ENCODE measurements at places on chromosomes 7 and 10. TPM values are rescaled to one million over a fixed set of nuclear protein-coding genes. Genes with fewer than 3 reads are reported as not detected.

DNA sequence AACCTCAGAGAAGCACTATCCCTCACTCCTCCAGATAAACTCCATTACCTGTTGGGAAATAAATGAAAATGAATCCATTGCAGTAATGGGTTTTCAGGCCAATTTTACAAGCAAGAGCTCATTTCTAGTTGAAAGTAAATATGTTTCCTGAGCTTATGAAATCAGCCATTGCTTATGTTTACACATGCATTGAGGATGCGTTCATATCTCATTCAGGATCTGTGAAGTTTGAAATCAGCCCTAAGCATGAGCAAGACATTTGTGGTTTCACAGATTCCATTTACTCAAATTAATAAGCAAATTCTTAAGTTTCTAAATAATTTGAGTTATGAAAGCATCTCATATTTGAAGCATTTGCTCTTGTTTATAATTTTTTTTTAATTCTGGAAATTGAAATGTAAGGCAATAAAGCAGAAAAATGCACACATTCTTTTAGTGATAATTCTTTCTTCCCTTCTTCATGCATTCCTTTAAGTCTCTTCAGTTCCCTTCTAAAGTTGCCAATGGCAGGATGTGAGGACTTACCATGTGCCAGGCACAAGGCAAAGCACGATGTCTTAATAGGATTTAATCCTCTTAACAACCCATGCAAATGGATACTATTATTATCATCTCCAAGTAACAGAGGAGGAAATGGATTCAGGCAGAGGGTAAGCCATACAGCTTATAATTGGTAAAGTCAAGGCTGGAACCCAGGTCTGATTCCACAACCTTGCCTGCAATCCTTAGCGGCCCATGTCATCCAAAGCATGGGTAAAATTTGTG is 35.0 kb upstream of the CTTNBP2 start:
- no peak for DNase-seq

Gene RTKN2
- 34.7 TPM for total RNA-seq

GRCh38 chr10:123535386-123535785 is 130.8 kb upstream of the GPR26 start:
- no peak for DNase-seq

GRCh38 chr10:11532306-11532705 is 79.1 kb downstream of the USP6NL start:
- DNase-seq = peak; percentile 60

- DNase-seq = no peak
Measured at GRCh38 chr10:73465978-73466726, 29.7 kb downstream of the PPP3CB start.

Gene WNT8B
- total RNA-seq = not detected

- no peak for DNase-seq
Measured at GRCh38 chr7:29652556-29652955, 88.9 kb downstream of the PRR15 start.

GRCh38 chr10:101903827-101904550 is 60.4 kb upstream of the KCNIP2 start:
- peak; percentile 20 for DNase-seq

DNA sequence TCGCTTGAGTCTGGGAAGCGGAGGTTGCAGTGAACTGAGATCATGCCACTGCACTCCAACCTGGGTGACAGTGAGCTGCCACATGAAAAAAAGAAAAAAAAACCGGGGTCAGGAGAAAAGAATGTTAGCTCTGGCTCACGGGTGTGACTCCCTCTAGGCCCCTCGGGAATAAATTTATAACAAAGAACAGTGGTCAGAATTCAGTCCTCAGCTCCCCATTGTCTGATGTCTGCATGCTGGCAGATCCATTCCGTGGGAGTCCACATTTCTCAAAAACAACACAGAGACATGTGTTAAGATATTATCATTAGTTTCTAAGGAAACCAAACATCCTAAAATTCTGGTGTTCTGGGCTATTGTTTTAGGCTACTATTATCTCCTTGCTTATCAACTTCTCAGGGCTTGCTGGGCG is 90.6 kb downstream of the MARCHF5 start:
- DNase-seq = no peak

Gene KEL
- total RNA-seq = 0.52 TPM

Gene LBX1
- total RNA-seq = not detected

- no peak for DNase-seq
Measured at GRCh38 chr10:133117036-133117687, 29.4 kb downstream of the ADGRA1 start.

All from lung (tissue), 17 donors.